SJSA1 (cell line): ENCODE measurements at places on chromosomes 11 and 22. TPM values are rescaled to one million over a fixed set of nuclear protein-coding genes. Genes with fewer than 3 reads are reported as not detected.

DNA sequence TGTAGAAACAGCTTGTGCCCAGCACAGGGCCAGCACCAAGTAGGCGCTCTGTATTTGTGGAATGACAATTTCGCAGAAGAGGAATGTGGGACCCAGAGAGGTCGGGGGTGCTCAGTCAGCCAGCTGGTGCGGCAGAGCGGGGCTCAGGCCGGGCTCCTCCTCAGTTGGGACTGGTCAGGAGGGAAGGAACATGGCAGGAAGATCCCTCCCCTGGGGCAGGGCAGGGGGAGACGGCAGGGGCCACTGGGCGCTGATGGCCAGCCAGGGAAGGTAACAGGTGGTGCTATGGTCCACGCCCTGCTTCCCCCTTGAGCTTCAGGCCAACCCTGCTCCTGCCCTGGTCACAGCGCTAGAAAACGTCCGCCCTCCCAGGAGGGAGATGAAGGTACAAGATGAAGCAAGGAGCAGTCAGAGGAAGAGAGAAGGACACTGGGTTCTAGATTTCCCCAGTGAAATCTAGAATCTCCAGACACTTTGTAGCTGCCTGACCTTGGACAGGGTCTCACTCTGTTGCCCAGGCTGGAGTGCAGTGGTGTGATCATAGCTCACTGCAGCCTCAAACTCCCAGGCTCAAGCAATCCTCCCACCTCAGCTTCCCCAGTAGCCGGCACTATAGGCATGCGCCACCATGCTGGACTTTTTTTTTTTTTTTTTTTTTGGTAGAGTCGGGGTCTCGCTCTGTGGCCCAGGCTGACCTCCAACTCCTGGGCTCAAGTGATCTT lies 13.5 kb upstream of the SPI1 start:
- no peak for DNase-seq

GRCh38 chr11:123416566-123416965 lies 13.5 kb upstream of the GRAMD1B start:
- DNase-seq = no peak

DNA sequence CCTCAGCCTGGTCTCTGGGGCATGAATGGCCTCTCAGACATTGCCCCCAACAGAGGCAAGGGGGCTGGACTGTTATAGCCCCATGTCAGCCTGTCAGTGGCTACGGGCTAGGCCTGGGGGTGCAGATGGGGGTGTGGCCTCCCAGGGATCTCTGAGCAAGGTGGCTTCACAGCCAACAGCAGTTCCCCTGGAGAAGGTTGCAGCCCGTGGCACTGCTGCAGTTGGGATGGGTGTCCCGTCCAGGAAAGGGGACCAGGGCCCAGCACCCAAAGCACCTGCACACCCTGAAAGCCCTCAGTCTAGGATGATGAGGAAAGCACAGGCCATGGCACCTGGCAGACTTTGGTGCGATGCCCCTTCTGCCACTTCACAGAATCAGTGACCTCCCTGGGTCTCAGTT lies 101.3 kb downstream of the TP53I11 start:
- DNase-seq = no peak

- no peak for DNase-seq
These were observed 8.5 kb downstream of the SIDT2 start for GRCh38 chr11:117187007-117187406.

DNA sequence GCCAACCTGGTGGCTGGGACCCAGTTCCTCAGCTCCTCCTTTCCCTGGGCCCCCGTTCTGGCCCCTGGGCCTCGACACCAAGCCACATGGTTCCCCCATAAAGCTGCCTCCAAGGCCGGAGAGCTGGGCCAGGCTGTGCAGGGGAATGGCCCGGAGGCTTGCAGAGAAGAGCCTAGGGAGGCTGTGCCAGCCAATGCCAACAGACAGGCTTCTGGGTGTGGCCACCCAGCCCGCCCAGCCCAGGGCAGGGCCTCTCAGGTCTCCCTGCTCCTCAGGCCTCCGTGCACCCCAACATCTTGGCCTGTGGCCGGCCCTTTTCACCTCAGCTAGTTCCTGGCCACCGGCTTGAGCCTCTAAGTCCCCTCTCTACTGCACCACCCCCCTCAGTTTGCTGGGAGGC lies 17.4 kb upstream of the FLRT1 start:
- DNase-seq = no peak

DNA sequence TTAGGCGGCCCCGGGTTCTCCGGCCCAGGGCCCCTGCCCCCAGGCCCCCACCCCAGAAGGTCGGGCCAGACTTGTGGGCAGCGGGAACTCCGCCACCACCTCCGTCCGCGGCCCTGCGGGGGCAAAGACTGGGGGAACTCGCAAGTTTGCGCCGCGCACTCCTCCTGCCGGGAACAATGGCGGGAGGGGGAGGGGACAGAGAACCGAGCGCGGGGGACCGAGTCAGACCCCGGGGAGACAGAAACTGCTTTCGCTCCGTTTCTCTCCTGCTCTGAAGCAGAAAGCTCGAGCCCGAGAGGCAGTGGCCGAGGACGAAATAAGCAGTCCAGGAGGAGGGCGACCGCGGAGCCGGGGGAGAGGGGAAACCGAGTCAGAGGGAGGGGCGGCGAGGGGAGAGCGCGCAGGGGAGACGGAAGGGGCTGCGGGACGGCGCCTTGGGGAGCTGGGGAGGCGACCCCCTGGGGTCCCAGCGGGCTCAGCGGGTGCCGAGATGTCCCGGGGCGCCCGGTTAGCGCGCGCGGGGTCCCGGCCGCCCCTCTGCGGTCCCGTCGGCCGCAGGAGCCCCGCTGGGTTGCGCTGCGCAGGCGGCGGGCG lies 555 bp downstream of the TP53I11 start:
- DNase-seq = peak; percentile 67

GRCh38 chr11:122777343-122777742 lies 61.0 kb upstream of the CRTAM start:
- DNase-seq = no peak

- no peak for DNase-seq
These were observed 16.6 kb downstream of the GALNT18 start for GRCh38 chr11:11605181-11605580.

- DNase-seq = peak; percentile 83
These were observed 15.2 kb downstream of the BCL9L start for GRCh38 chr11:118910309-118911112.

DNA sequence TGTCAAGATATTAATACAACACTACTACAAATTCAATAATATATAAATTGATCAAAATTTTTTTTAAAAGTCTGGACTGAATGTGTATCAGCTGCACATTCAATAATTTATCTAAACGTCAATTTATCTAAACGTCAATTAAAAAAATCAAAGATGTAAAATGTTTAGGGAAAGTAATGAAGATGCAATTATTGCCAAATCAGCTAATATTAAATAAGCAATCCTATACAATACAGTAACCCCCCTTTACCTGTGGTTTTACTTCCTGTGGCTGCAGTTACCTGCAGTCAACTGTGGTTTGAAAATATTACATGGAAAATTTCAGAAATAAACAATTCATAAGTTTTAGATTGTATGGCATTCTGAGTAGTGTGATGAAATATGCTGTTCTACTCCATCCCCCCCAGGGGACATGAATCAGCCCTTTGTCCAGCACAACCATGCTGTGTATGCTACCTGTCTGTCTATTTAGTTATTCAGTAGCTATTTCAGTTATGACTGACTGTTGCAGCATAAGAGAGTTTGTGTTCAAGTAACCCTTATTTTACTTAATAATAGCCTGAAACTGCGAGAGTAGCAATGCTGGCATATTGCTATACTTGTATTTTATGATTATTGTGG lies 72.2 kb downstream of the CWF19L2 start:
- DNase-seq = no peak

GRCh38 chr11:77141034-77141433 lies 13.0 kb downstream of the MYO7A start:
- DNase-seq = no peak

GRCh38 chr22:45880716-45881523 lies 96.0 kb downstream of the WNT7B start:
- DNase-seq = no peak

GRCh38 chr11:119550053-119550752 lies 127.2 kb upstream of the THY1 start:
- no peak for DNase-seq

DNA sequence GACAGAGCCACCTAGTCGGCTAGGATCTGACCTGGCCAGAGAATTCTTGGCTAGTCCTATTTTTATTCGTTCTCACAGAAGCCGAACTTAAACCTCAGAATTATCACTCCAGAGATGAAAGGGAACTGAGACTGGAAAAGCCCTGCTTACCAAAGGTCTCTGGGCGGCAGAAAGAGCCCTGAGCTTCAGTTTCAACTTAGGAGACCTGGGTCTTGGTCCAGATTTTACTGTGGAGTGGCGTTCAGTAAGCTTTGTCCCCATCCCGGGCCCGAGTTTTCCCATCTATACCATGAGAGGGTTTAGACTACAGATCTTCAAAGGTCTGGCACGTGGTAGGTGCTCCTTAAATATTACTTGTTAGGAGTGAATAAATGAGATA lies 516 bp downstream of the NEU3 start:
- no peak for DNase-seq

GRCh38 chr11:45245218-45246045 lies 40.7 kb downstream of the SYT13 start:
- DNase-seq = no peak

DNA sequence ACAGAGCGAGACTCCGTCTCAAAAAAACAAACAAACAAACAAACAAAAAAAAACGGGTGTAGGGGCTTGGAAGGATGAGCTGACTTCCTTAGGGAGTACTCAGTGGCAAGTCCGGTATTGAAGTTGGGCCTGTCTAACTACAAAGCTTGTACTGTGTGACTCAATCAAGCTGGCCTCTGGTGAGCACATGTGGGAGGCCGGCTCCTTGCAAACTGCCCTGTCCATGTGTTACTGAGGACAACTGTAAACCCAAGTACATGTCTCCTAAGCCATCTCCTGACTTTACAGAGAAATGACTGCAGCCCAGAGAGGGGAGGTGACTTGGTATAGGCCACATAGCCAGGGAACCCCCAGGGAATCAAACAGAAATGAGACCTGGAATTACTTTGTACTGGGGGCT lies 11.6 kb downstream of the RIBC2 start:
- peak; percentile 65 for DNase-seq

DNA sequence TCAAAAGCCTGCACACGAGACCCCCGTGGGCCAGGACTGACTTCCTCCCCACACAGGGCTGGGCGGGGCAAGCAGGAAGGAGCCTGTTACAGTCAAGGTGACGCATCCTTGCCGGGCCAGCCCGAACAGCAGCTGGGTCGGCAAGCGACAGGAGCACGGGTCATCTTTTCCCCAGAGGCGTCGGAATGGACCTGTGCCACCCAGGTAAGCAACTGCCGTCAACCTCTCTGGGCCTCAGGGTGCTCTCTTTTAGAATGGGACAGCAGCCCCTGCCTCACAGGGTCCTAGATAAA lies at the start of gene CYTH4:
Gene CYTH4, plus strand, starts transcription at position 124 of the 293 bp plus-strand sequence. Its CDS starts 62 bp downstream, at position 186.
- DNase-seq = no peak

- DNase-seq = no peak
These were observed 4.2 kb downstream of the CELSR1 start for GRCh38 chr22:46533070-46533833.

DNA sequence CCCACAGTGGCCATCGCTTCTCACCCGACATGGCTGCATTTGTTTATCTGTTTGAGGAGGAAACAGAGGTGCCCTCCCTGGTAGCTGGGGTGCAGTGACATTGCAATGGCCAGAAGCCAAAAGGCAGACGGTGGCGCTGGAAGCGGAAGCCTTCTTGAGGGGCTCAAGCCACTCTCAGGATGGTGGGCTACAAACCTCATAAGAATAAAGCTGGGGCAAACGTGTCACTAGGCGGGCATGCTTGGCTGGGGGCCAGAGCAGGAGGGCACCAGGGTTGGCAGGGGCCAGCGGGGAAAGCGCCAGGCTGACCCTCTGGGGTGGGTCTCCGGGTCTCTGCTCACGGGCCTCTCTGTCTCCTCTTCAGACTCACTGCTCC lies 12.6 kb downstream of the TNNT3 start:
- no peak for DNase-seq

DNA sequence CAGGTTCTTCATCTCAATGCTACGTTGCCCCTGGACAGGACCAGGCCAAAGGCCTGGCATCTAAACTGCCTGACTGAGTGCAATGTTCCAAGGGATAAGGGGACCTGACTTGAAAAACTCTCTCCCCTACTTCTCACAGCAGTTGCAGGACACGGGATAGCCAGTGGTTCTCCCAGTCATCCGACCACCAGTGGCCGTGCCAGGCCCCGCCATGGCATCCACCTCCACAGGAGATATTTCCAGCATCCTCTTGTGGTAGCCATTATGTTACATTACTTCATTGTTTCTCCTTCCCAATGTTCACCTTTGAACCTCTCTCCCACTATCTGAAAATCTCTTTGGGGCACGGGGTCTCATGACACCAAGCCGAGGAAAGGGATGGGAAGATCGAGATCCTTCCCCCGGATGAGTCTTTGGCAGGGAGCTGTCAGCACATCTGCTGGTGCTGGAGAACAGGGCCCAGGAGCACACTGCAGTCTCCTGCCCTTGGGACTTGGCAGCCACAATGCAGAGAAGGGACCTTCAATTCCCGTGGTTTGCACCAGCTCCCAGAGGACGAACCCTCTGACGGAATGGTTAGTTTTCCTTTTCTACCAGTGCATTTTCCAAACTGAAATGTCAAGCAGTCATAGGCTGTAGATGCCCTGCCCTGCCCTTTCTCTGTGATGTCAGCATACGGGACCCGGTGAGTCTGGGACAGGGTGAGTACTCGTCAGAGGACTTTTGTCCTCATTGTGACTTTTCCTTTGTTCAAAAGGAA lies 121.2 kb downstream of the ETS1 start:
- DNase-seq = no peak

- DNase-seq = no peak
These were observed 26.7 kb upstream of the PICK1 start for GRCh38 chr22:38030311-38031133.

DNA sequence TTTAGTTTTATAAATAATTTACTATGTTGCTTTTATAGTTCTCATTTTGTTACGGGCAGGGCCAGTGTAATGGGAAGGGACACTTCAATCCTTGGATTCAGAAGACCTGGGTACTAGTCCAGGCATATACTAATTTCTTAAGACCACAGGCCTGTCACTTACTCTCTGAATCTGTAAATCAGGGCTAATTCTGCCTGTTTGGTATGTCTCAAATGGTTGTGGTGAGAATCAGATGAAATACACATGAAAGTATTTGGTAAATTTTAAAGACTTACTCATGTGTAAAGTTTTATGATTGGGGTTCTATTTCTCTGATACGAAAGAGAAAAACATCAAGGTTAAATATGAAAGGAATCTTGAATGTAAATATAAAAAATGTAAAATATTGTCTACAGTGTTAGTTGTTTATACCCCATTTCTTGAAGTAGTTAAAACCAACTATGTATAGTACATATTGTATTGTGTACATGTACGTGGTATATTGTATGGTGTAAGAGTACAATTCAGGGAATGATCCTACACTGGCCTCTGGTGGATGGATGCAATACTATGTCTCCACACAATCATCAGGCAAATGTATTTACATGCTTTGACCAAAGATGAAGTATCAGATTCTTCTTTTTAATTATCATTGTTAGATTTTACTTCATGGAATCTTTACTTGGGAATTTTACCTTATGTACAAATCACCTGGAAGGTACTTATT lies 24.5 kb upstream of the RAG2 start:
- no peak for DNase-seq

Gene CRYAB
- total RNA-seq = 0.97 and 3.1 TPM in 2 replicates

Gene OR51B5
- total RNA-seq = 0.39 TPM in 1 of 2 replicates, not detected in the other

Gene MYO7A
- total RNA-seq = not detected in 2 replicates

Gene TAF10
- 25.2 and 35.2 TPM in 2 replicates for total RNA-seq

Gene LRRC10B
- not detected in 2 replicates for total RNA-seq

Gene SEC14L3
- total RNA-seq = not detected in 2 replicates

Gene OR52I1
- not detected in 2 replicates for total RNA-seq

Gene SPDYC
- not detected in 2 replicates for total RNA-seq

Gene VSIG10L2
- total RNA-seq = not detected in 2 replicates

Gene KLHDC7B
- 0.11 and 0.66 TPM in 2 replicates for total RNA-seq

Gene C11orf58
- 371 and 395 TPM in 2 replicates for total RNA-seq

Gene MPEG1
- not detected in 2 replicates for total RNA-seq

Gene PGA5
- not detected in 2 replicates for total RNA-seq

Gene OR4D9
- not detected in 2 replicates for total RNA-seq

Gene BCO2
- 0.42 TPM in 1 of 2 replicates, not detected in the other for total RNA-seq
